Activated naive CD4-positive, alpha-beta T cell treated with anti-CD3 and anti-CD28 coated beads for 36 hours (primary cell): ENCODE measurements at places on chromosomes 3 and 15. TPM values are rescaled to one million over a fixed set of nuclear protein-coding genes. Genes with fewer than 3 reads are reported as not detected.

GRCh38 chr3:176375519-176375918, 821.8 kb downstream of the TBL1XR1 start:
- no peaks in the 10 kb centered on the region for H3K36me3 ChIP-seq
- H3K27ac ChIP-seq = no peak overlapping the region
- DNase-seq = no peak
- no peaks in the 10 kb centered on the region for H3K4me1 ChIP-seq
- no peaks in the 10 kb centered on the region for H3K27me3 ChIP-seq

DNA sequence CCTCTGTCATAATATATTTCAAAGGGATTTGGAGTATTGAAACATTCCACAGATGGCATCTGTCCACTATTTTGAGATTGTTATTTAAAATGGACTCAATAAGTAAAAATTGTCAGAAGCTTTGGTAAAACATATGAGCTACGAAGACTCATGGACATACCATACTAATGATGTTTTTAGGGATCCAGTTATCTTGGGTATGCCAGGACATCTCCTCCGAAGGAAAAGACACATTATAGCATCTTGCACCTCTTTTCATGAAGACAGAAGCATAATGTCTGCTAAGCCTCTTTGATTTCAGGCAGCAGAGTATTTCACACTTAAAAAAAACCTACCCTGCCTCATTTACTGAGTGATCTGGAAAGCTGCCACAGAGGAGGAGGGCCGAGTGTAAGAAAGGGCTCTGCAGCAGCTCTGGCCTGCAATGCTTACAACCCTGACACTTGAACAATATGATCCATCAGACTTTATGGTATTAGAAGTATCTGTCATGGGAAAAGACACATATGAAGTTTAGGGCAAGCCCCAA, 284.8 kb downstream of the TUSC7 start:
- no peak overlapping the region for H3K27ac ChIP-seq
- no peaks in the 10 kb centered on the region for H3K4me1 ChIP-seq
- DNase-seq = no peak
- no peaks in the 10 kb centered on the region for H3K36me3 ChIP-seq

DNA sequence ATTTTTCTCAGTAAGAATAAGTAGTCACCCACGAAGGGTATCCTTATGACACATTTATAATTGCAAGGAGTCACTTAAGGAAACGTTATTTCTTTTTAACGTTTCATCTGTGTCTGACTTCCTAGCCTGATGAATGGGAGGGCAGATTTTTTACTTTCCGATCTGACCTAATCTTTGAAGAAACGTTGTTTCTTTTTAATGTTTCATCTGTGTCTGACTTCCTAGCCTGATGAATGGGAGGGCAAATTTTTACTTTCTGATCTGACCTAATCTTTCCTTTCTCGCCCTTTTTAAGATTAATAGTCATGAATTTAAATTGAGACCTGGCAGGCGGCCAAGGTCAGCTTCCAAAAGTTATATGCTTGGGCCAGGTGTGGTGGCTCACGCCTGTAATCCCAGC, 3.0 kb upstream of the KLHL6 start:
- peaks cover 24% of the 10 kb centered on the region for H3K4me1 ChIP-seq
- peak overlapping the region; percentile 72 for H3K27ac ChIP-seq
- DNase-seq = no peak
- peaks cover 16% of the 10 kb centered on the region for H3K36me3 ChIP-seq

Gene GP5
- total RNA-seq = 0.64 TPM

Gene MAP2K1
- 72.6 TPM for total RNA-seq

- H3K4me3 ChIP-seq = no peak overlapping the region
- no peaks in the 10 kb centered on the region for H3K27me3 ChIP-seq
- H3K4me1 ChIP-seq = no peaks in the 10 kb centered on the region
- no peak for DNase-seq
- no peak overlapping the region for H3K27ac ChIP-seq
Measured at GRCh38 chr3:13512451-13512850, 32.3 kb downstream of the HDAC11 start.

DNA sequence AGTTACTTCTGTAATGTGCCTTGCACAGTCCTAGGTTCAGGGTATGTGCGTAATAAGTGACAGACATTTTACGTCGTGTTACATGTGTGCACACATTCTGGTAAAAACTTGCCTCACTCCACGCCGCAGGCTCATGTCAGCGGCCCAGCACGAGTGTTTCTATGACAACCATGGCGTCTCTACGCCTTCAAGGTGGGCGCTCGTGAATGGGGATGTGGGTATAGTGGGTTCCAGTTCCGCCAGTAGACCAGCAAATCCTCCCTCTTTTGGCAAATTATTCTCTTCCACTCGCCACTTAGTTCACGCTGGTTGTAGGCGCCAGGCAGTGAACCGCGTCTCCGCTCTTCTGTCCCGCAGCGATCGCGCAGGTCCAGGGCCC, 40.3 kb downstream of the CHST14 start:
- peaks cover 52% of the 10 kb centered on the region for H3K27me3 ChIP-seq
- H3K4me1 ChIP-seq = peaks cover 12% of the 10 kb centered on the region
- peak; percentile 16 for DNase-seq
- H3K4me3 ChIP-seq = peak overlapping the region; percentile 72
- H3K36me3 ChIP-seq = no peaks in the 10 kb centered on the region

Gene NRROS
- total RNA-seq = 9.2 TPM

GRCh38 chr15:35674873-35675781, 129.2 kb upstream of the DPH6 start:
- no peaks in the 10 kb centered on the region for H3K36me3 ChIP-seq
- no peak overlapping the region for H3K4me3 ChIP-seq
- H3K4me1 ChIP-seq = peaks cover 11% of the 10 kb centered on the region
- DNase-seq = no peak
- no peaks in the 10 kb centered on the region for H3K27me3 ChIP-seq

Gene AMIGO3
- not detected for total RNA-seq

GRCh38 chr15:87671289-87671688, 585.2 kb downstream of the NTRK3 start:
- no peak for DNase-seq
- no peaks in the 10 kb centered on the region for H3K4me1 ChIP-seq
- no peak overlapping the region for H3K4me3 ChIP-seq
- H3K36me3 ChIP-seq = peaks cover 1% of the 10 kb centered on the region
- H3K27ac ChIP-seq = no peak overlapping the region

DNA sequence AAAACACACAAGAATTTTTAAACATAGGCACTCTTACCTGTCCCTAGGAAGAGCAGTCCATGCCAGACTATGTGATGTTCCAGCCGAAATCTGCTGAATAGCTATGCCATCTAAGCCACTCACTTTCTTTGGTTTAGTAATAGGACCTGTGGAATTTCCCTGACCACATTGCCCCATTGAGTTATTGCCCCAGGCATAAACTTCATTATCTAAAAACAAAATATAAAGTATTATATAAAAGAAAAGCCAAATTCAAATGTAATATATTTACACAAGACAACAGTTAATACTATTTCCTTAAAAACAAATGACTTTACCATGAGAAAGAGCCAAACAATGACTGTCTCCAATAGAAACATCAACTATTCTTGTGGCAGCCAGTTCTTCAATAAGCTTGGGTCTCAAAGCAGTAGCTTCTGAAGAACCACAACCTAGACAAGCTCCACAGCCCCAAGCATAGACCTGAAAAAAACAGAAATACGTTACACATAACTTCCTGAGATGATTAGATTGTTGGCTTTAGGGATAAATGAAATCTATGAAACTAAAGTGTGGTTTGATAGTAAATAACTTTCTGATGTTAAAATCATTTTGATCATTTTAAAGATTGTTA, 84.3 kb downstream of the HERC1 start:
- H3K4me1 ChIP-seq = no peaks in the 10 kb centered on the region
- H3K27me3 ChIP-seq = no peaks in the 10 kb centered on the region
- DNase-seq = no peak
- peaks cover 26% of the 10 kb centered on the region for H3K36me3 ChIP-seq
- no peak overlapping the region for H3K27ac ChIP-seq

Gene WDR93
- not detected for total RNA-seq

Gene EFL1
- total RNA-seq = 18.6 TPM
